ENCODE measurements at places on chromosomes 11 and 22.
A peak's percentile ranks its signal among the peaks of the same experiment; 100 is the strongest.

GRCh38 chr11:64661146-64661545, 61.9 kb downstream of the NRXN2 start:
- H3K4me3 ChIP-seq: no peak overlapping the region
- peaks cover 8% of the 10 kb centered on the region for H3K4me1 ChIP-seq
- peak overlapping the region; percentile 41 for H3K27ac ChIP-seq
- DNase-seq: no peak

DNA sequence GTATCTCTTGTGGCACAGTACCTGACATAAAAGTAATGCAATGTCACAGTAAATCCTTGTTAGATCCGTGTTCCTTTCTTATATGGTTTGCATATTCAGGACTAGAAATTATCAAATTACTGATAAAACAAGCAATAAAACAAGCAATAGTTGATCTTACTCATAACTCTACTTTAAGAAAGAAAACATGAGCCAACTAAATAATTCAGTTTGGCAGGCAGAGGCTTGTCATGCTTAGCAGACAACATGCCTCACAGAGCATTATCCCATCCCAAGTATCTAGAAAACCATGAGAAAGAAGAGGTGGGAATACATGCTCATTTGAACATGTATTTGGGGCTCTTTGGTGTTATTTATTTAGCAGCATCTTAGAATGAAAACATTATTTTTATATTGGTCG, 241.9 kb downstream of the SOX6 start:
- H3K27ac ChIP-seq: no peak overlapping the region
- no peak for DNase-seq
- no peak overlapping the region for H3K4me3 ChIP-seq
- peaks cover 64% of the 10 kb centered on the region for H3K4me1 ChIP-seq

DNA sequence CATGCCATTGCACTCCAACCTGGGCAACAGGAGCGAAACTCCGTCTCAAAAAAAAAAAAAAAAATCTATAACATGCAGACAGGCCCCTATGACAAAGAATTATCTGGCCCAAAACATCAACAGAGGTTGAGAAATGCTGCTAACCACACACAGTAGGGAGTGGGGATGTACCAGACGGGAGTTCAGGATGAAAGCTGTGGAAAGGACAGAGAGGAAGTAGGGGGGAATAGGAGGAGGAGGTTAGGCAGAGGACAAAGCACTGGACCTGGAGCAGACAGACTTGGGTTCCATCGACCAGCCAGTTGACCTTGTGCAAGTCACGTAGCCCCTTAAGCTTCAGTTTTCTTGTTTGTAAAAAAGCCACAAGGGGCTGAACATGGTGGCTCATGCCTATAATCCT, 12.5 kb downstream of the LRP4 start:
- no peaks in the 10 kb centered on the region for H3K36me3 ChIP-seq
- H3K4me3 ChIP-seq: no peak overlapping the region
- DNase-seq: no peak
- H3K4me1 ChIP-seq: peaks cover 6% of the 10 kb centered on the region
- no peaks in the 10 kb centered on the region for H3K27me3 ChIP-seq

DNA sequence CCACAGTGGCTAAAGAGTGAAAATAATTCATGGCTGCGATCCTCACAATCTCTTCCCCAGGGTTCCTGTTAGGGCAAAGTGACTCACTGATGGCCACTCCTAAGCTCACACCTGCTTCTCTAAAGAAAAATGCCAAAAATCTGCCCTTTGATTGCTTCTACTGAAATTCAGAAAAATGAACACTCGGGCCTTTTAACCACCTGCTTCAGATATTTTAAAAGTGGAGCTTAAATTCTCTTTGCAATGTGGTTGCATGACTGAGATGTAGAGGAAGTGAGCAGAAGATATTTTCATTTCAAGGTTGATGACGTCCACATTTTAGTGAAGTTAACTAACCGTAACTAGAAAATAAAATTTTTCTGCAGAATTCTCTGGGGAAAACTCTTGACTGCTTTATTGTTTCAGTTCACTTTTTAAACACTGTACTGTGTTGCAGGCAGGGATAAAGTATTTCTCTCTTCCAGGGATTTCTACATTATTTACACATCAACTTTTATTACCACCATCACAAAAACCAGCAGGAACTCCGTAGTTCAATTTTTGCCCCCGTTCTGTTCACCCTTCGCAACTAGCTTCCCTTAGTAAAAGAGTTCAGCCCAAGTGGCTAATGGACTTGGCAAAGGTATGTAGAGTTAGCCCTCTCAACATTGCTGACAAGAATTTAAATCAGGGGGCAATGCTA, 8.5 kb downstream of the RAB30 start:
- no peak for DNase-seq
- H3K4me1 ChIP-seq: peaks cover 57% of the 10 kb centered on the region
- H3K4me3 ChIP-seq: peak overlapping the region; percentile 17
- no peaks in the 10 kb centered on the region for H3K36me3 ChIP-seq
- peak overlapping the region; percentile 50 for H3K27ac ChIP-seq

DNA sequence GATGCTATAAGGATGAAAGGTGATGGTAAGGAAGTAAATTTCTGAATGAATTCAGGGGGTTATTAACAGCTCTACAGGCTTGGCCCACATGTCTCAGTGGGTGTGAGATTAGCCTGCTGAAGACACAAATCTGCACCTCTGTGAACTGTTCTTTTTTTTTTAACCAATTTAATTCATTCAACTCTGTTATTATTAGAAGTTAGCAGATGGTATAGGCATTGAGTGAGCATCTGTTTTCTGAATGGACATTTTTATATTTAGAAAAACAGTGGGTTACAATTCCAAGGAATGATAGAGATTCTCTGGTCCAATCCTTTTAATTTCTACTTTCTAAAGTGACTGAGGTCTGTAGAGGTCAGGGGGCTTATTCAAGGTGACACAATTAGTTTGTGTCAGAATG, 122.0 kb upstream of the SORL1-AS1 start:
- DNase-seq: no peak
- no peaks in the 10 kb centered on the region for H3K36me3 ChIP-seq
- no peak overlapping the region for H3K4me3 ChIP-seq
- H3K27me3 ChIP-seq: no peaks in the 10 kb centered on the region
- H3K4me1 ChIP-seq: no peaks in the 10 kb centered on the region
- H3K27ac ChIP-seq: no peak overlapping the region

DNA sequence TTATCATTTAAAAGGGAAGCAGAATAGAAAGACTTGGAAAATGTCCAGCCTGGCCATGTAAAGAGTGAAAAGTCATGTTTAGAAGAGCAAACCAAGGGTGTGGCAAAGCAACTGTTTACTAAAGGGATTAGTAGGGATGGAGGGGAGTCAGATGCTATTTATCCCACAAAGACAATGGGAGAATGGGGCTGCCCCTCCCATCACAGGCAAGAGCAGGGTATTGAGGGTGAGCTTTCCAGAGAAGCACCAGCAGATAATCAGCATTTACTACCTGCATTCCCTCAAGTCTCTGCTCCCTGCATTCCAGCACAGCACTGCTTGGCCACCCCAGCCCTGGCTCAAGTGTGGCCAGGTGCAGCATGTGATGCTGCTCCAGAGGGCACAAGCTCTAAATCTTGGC, 18.5 kb upstream of the QSER1 start:
- H3K4me1 ChIP-seq: no peaks in the 10 kb centered on the region
- H3K27me3 ChIP-seq: peaks cover 2% of the 10 kb centered on the region
- no peak overlapping the region for H3K4me3 ChIP-seq
- H3K36me3 ChIP-seq: no peaks in the 10 kb centered on the region

DNA sequence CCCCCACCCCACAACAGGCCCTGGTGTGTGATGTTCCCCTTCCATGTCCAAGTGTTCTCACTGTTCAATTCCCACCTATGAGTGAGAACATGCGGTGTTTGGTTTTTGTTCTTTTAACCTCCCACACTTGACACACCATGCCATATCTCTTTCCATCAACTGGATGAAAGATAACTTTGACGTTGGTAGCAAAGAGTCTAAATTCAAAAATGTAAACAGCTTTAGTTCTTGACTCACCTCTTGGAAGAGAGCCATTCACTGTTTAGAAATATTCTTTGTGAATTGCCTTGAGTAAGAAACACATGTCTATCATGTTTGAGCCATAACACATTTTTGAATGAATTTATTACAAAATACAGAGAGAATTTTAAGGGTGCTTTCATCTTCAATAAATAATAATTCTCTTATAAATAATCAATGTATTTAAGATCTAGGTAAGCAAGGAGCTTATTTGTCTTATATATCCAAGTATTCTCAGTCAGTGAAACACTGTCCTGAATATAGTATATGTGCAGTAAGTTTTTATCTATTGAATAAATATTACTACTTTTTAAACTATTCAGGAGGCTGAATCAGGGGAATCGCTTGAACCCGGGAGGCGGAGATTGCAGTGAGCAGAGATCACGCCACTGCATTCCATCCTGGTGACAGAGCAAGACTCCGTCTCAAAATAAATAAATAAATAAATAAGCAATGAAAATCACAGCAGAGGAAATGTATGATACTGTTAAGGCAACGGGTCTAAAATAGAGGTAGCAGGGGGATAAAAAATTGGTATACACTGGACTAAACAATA, 6.7 kb downstream of the CARD18 start:
- DNase-seq: no peak
- H3K27ac ChIP-seq: no peak overlapping the region
- H3K27me3 ChIP-seq: no peaks in the 10 kb centered on the region
- no peaks in the 10 kb centered on the region for H3K4me1 ChIP-seq

GRCh38 chr11:44615041-44615755, 49.7 kb downstream of the CD82 start:
- H3K4me1 ChIP-seq: peaks cover 19% of the 10 kb centered on the region
- no peaks in the 10 kb centered on the region for H3K27me3 ChIP-seq
- no peaks in the 10 kb centered on the region for H3K36me3 ChIP-seq
- no peak overlapping the region for H3K27ac ChIP-seq
- H3K4me3 ChIP-seq: no peak overlapping the region
- no peak for DNase-seq

- H3K4me1 ChIP-seq: peaks cover 70% of the 10 kb centered on the region
- H3K27ac ChIP-seq: peak overlapping the region; percentile 83
- no peak overlapping the region for H3K4me3 ChIP-seq
- H3K27me3 ChIP-seq: no peaks in the 10 kb centered on the region
- no peaks in the 10 kb centered on the region for H3K36me3 ChIP-seq
Observed at GRCh38 chr22:36359470-36359996, 28.2 kb downstream of the MYH9 start.

DNA sequence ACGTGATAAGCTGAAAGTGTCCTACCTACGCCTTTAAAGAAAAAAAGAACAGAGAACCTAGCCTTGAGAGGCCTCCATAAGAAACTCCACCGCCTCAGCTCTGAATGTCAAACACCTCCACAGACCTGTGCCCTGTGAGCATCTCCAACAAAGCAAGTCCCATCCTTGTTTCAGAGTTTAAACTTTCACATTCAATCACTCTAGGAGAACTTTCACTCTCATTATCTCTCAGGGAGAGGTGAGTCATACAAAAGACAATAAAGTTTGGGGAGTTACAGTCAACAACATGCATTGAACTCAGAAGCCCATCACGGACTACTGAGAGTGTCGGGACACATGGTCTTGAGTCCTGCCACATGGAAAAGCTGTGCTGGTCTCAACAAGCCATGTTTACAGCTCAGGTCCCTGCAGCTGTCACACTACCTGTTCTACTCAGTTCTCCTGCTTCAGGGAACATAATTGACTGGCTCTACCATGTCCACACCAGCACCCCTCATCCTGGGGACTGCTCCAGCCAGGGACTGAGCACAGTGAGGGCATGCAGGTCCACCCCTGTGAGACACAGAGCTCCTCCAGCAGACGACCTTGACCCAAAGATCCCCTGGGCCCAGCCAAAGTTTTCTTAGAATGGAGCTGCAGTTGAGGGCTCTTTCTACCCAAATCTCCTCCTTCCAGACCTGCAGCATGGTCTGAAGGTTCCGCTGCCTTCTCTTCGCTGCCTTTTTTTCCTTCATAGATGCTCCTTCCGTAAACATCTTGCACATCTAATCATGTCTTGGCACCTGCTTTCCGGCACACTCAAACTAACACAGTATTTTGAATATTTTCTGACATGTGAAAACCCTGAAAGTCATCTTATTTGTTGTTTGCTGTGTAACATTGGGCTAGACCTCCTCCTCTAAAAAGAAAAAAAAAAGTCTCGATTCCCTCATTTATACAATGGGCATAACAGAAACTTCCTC, 114.9 kb downstream of the ETS1 start:
- H3K4me1 ChIP-seq: peaks cover 53% of the 10 kb centered on the region
- no peak for DNase-seq
- H3K36me3 ChIP-seq: peaks cover 5% of the 10 kb centered on the region
- H3K4me3 ChIP-seq: no peak overlapping the region
- no peaks in the 10 kb centered on the region for H3K27me3 ChIP-seq

- DNase-seq: no peak
- peaks cover 4% of the 10 kb centered on the region for H3K4me1 ChIP-seq
- peak within 1 kb of the TSS; percentile 81 for H3K4me3 ChIP-seq
- no peaks in the 10 kb centered on the region for H3K27me3 ChIP-seq
- H3K36me3 ChIP-seq: no peaks in the 10 kb centered on the region
Observed at GRCh38 chr11:73308003-73308960, at the start of gene ARHGEF17. TSS of gene ARHGEF17 (plus strand) at chr11:73308276. CDS start at chr11:73308639, 363 bp downstream.

DNA sequence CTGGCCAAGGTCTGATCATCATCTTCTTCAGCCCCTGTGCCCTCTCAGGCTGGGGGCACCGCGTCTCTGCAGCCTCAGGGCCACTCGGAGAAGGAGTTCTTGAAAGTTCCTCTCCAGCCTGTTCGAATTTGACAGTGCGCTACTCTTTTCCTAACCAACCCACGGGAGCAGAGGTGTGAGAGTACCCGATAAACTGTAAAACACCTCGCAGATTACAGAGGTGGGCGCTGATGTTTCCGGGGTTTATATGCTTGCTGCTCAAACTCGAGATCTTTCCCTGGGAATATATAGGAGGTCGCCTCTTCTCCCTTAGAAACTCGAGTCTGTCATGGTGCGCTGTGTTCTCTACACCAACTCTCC, 515 bp downstream of the CTR9 start:
- H3K4me3 ChIP-seq: peak overlapping the region; percentile 87
- DNase-seq: no peak
- H3K36me3 ChIP-seq: no peaks in the 10 kb centered on the region
- peaks cover 26% of the 10 kb centered on the region for H3K4me1 ChIP-seq

DNA sequence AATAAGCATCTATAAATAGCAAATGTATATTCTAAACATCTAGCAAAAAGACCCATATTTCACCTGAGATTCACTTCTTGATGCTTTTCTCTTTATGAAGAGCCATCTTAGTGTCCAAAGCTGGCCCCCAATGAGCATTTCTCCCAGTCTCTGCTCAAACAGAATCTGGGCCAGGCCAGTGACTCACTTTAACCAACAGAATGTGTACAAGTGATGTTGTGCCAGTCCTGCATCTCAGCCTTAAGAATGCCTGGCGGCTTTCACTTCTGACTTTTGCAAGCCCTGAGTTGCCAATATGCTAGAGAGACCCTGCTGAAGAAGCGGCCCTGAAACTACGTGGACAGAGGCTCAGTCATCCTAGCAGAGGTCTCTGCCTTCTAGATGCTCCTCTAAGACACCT, 6.9 kb upstream of the COPB1 start:
- no peaks in the 10 kb centered on the region for H3K4me1 ChIP-seq
- DNase-seq: no peak
- no peaks in the 10 kb centered on the region for H3K27me3 ChIP-seq
- peaks cover 3% of the 10 kb centered on the region for H3K36me3 ChIP-seq
- no peak overlapping the region for H3K27ac ChIP-seq

All from gastrocnemius medialis (tissue), 4 donors.